H9 (cell line): ENCODE measurements at places on chromosomes 5 and 9. TPM values are rescaled to one million over a fixed set of nuclear protein-coding genes. Genes with fewer than 3 reads are reported as not detected.

GRCh38 chr5:175649967-175650366 is 7.9 kb upstream of the HRH2 start:
- DNase-seq = no peak

DNA sequence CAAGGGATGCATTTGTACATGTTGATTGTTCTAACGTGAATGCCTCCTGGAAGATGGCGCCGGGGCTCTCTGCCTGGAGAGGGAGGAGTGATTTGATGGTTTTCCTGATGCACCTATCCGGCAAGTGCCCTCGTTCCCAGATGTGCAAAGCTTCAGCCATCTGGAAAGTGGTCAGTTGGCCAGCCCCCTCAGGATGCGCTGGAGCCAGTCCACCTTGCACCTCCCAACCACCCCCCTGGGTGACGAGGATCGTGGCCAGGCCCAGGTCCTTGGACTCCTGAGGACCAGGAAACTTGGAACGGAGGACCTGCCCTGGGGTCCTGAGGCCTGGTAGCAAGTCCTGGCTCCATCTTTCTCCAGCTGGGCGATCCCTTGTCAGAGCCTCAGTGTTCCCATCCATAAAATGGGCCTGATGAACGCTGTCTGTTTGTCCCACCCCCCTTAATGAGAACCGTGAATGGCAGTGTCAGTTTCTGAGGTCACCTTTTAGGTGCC is 23.6 kb upstream of the RNU6ATAC start:
- DNase-seq = no peak

GRCh38 chr5:123387313-123387712 is 35.9 kb downstream of the CEP120 start:
- DNase-seq = no peak

GRCh38 chr9:2016408-2017330 is 1.5 kb downstream of the SMARCA2 start:
- peak; percentile 60 for DNase-seq

GRCh38 chr5:142852416-142853198 is 82.4 kb downstream of the ARHGAP26 start:
- no peak for DNase-seq

GRCh38 chr9:33080534-33080933 is 4.1 kb upstream of the SMU1 start:
- DNase-seq = no peak

DNA sequence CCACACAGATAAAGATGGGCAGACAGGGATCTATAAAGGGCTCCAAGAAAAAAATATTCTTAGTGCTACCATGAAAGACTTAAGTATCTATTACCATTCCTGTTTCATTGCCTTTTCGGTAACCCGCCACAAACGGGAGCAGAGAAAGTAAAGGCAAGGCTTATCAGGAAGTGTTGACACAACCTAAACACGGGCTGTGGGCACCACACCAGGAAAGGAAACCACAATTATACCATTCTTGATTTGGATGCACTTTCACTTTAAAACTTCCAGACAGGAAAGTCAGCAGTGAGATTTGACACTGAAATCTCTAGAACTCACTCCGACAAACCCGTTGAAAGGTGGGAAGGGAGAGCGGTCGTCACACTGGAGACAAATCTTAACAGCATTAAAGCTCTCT is 6.5 kb downstream of the TLE1 start:
- DNase-seq = no peak

DNA sequence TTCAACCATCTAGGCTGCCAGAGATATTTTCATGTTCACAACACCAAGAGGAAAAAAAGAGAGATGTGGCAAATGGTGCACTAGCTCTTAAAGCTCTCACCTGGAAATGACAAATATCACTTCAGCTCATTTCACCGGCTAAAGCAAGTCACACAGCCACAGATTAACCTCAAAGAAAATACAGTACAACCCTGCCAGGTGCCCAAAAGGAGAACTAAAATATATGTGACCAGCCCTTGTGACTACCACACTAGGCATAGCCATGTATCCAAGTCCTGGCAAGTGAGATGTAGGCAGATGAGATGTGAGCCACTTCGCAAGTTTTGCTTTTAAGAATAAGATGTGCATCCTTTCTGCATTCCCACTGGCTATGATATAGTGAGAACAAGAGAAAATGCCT is 41.4 kb downstream of the AGTPBP1 start:
- no peak for DNase-seq

SOWAHA gene
- total RNA-seq = 0.20 and 0.31 TPM in 2 replicates

DNA sequence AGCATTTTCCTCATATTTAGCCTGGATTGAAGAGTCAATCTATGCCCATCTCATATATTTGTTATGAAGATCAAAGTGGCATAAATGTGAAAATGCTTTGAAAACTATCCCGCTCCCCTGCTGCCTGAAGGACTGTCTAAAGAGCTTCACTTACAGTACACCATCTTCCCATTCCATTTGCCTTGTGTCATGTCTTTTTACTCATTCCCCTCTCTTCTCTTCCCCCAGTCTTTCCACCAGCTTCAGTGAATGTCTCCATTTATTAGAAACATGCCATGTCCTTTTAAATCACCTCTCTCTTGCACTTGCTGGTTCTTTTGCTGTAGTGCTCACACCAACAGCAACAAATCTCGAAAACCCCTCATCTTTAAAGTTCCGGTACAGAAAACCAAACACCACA is 192.7 kb upstream of the SGCD start:
- no peak for DNase-seq

DNA sequence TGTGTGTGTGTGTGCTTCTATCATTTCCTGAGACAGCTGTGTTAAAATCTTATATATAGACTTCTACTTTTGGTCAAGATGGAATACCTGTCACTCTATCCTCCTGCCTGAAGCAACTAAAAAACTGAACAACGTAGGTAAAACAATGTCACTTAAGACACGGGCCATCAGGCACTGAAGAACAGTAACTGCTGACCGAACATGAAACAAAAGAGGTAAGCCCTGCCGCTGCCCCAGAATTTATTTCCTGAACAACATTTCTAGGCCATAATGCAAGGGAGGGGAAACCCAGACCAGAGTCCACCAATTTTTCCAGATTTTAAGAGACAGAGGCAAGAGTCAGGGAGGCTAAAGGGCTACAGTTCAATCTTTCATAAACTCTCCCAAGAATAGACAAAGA is 156.0 kb downstream of the CDC42SE2 start:
- DNase-seq = no peak

- no peak for DNase-seq
Observed at GRCh38 chr5:92435781-92436180, 1052.7 kb upstream of the ARRDC3 start.

GRCh38 chr9:6354072-6354686 is 26.0 kb downstream of the TPD52L3 start:
- peak; percentile 33 for DNase-seq

GRCh38 chr5:127580731-127581130 is 63.3 kb downstream of the PRRC1 start:
- no peak for DNase-seq
